Lung (tissue), 17 donors: ENCODE measurements at places on chromosomes 4 and X.

GRCh38 chr4:77959566-77960338, 97.1 kb downstream of the MRPL1 start:
- peak; percentile 84 for DNase-seq
- H3K4me1 ChIP-seq: no peaks in the 10 kb centered on the region

- no peaks in the 10 kb centered on the region for H3K36me3 ChIP-seq
Measured at GRCh38 chrX:104391906-104392305, 137.2 kb upstream of the ESX1 start.

DNA sequence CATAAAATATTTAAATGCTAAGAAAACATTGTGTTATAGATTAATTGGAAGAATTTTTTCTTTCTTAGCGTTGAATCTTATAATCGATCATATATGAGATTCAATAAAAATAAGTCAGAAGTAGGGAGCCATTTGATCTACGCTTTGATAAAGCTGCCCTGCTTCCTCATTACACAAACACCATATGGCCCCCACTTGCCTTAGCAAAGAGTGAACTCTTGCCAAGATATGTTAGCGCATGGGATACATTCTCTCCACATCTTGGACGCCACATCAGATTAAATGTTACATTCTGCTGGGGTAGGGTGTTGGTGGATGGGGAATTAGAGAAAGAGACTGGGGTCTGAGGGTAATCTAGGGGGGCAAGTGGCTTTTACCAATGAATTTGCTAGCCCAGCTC, 207.7 kb upstream of the MID1 start:
- peaks cover 10% of the 10 kb centered on the region for H3K27me3 ChIP-seq
- no peaks in the 10 kb centered on the region for H3K36me3 ChIP-seq
- DNase-seq: no peak
- peaks cover 7% of the 10 kb centered on the region for H3K4me1 ChIP-seq
- H3K4me3 ChIP-seq: no peak overlapping the region
- no peak overlapping the region for H3K27ac ChIP-seq

DNA sequence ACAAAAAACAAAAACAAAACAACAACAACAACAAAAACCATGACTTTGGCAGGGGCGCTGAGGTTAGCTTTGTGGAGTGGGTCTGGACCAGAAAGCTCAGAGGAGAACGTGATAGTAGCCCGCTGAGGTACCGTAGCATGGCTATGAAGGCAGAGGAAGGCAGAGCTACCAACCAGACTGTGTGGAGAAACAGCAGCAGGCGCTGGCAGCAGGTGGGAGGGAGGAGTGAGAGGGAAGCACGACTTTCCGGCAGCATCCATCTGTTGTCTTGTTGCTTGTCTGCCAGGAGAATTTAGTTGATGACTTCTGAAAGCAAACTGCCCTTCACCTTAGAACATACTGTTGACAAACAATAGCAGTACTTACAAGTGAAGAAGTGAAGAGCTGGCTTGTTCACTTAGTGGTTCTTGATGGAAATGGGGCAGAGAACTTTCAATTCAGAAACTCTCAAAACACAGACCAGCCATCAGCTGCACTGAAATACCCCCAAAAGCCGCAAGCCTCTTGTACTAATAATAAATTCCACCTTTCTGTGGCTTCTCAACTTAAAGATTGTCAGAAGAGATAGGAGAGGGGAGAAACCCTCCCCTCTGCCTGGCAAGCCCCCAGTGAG, 447.2 kb downstream of the SLITRK2 start:
- no peaks in the 10 kb centered on the region for H3K4me1 ChIP-seq
- H3K27me3 ChIP-seq: no peaks in the 10 kb centered on the region
- H3K27ac ChIP-seq: no peak overlapping the region
- no peaks in the 10 kb centered on the region for H3K36me3 ChIP-seq

- no peak overlapping the region for H3K4me3 ChIP-seq
- H3K4me1 ChIP-seq: no peaks in the 10 kb centered on the region
- no peak overlapping the region for H3K27ac ChIP-seq
Measured at GRCh38 chr4:174464949-174465348, 57.3 kb downstream of the HPGD start.

GRCh38 chr4:71772592-71772991, 11.3 kb downstream of the GC start:
- H3K27me3 ChIP-seq: no peaks in the 10 kb centered on the region
- no peaks in the 10 kb centered on the region for H3K36me3 ChIP-seq
- H3K4me3 ChIP-seq: no peak overlapping the region
- peak; percentile 23 for DNase-seq

GRCh38 chrX:2751291-2751690, 549 bp upstream of the XG start:
- no peak overlapping the region for H3K4me3 ChIP-seq
- peaks cover 2% of the 10 kb centered on the region for H3K4me1 ChIP-seq
- H3K27me3 ChIP-seq: no peaks in the 10 kb centered on the region

DNA sequence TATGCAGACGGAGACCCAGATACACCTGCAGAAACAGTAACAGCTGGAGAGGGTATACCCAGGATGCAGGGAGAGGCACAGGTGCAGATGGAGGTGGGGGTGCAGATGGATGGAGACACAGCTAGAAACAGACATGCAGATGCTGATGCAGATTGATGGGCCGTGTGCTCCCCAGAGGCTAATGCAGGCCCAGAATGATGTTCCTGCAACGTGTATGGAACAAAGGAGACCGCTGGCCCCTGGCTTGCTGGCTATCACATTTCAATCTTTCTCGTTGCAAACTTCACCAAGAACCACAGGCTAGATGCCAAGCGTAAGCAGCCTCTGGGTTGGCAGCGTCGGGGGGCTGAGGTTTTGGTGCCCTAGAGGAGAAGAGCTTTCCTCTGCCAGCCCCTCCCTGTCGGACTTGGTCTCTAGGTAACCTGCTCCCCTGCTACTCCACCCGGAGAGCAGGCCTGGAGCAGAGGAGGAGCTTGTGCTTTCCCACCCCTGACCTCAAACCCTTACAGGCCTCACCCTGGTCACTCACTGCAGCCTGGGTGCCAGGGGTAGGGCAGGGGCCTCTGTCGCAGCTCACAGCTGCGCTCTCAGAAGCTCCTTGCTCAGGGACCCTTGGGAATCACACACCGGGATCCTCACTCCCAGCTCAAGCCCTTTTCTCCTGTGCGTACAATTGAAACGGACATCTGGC, 69.0 kb upstream of the PSAPL1 start:
- peaks cover 3% of the 10 kb centered on the region for H3K4me1 ChIP-seq
- no peak overlapping the region for H3K27ac ChIP-seq
- no peak overlapping the region for H3K4me3 ChIP-seq
- no peaks in the 10 kb centered on the region for H3K27me3 ChIP-seq
- DNase-seq: no peak

GRCh38 chrX:125769628-125770027, 396.5 kb downstream of the DCAF12L2 start:
- no peaks in the 10 kb centered on the region for H3K4me1 ChIP-seq
- no peak for DNase-seq
- H3K27me3 ChIP-seq: no peaks in the 10 kb centered on the region
- H3K36me3 ChIP-seq: no peaks in the 10 kb centered on the region

DNA sequence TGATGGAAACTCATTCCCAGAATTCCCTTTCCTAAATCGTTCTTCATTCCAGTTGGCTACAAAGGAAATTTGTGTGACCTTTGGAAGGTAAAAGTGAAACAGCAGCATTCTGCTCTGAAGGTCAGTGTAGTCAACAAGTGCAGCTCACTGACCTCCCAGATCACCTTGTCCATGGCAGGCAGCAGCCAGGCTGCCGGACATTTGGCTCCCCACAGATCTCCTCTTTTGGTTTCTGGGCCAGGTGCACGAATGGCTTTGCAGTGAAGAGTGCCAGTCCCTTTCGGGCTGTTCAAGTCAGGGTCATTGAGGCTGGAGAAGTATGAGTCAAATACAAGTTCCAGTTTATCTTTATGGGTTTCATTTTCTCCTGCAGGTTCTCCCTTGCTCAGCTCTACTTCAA, 14.3 kb downstream of the GPRIN3 start:
- no peaks in the 10 kb centered on the region for H3K27me3 ChIP-seq
- no peaks in the 10 kb centered on the region for H3K36me3 ChIP-seq
- peaks cover 2% of the 10 kb centered on the region for H3K4me1 ChIP-seq
- no peak overlapping the region for H3K27ac ChIP-seq
- no peak for DNase-seq

- H3K4me1 ChIP-seq: no peaks in the 10 kb centered on the region
- DNase-seq: no peak
- no peak overlapping the region for H3K27ac ChIP-seq
- no peaks in the 10 kb centered on the region for H3K36me3 ChIP-seq
Measured at GRCh38 chr4:167025670-167026069, 208.6 kb downstream of the SPOCK3 start.

DNA sequence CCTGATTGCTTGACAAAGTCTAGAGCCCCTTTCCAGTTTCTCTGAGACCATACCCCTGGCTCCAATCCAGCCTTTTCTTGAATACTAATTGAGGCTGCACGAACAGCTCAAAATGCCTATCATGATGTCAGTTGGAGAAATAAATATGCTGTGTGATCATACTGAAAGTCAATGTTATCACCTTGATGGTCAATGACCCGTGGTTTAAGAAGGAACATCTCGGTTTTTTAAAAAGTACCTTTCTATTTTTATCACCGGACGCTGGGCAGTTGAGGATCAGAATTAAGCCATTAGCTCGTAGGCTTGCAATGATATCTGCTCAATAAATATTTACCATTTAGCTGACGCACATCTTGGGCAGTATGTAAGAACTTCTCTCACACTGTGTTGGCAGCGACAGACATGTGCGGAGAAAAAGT, 852 bp upstream of the WDR44 start:
- DNase-seq: peak; percentile 20
- no peak overlapping the region for H3K4me3 ChIP-seq
- H3K36me3 ChIP-seq: no peaks in the 10 kb centered on the region
- H3K27me3 ChIP-seq: no peaks in the 10 kb centered on the region
- peak overlapping the region; percentile 75 for H3K27ac ChIP-seq
- peaks cover 4% of the 10 kb centered on the region for H3K4me1 ChIP-seq

GRCh38 chr4:152106781-152107321, 346.0 kb upstream of the GATB start:
- no peak overlapping the region for H3K4me3 ChIP-seq
- H3K4me1 ChIP-seq: peaks cover 2% of the 10 kb centered on the region
- H3K27ac ChIP-seq: peak overlapping the region; percentile 20
- no peaks in the 10 kb centered on the region for H3K36me3 ChIP-seq

- peak; percentile 72 for DNase-seq
- H3K36me3 ChIP-seq: no peaks in the 10 kb centered on the region
- H3K27me3 ChIP-seq: peaks cover 19% of the 10 kb centered on the region
- H3K4me1 ChIP-seq: no peaks in the 10 kb centered on the region
- no peak overlapping the region for H3K4me3 ChIP-seq
- peak overlapping the region; percentile 65 for H3K27ac ChIP-seq
Measured at GRCh38 chrX:100649550-100650356, 5.8 kb downstream of the SRPX2 start.

DNA sequence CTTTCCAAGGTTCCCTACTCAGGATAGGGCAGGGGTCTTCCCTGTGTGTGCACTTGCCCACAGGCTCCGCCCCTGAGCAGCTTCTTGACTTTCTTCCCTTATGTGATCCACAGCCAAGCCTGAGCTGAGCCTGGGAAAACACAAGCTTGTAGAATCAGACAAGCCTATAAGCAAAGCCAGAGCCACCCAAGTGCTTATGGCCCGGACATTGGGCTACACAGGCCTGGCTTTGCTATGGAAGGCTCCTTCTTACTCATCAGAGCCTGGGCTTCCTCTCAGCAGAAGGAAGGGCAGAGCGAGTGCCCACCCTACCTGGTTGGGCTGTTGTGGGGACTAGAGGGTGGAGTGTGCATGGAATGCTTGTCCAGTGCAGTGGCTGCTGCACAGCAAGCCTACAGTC, 1.3 kb upstream of the TNIP2 start:
- H3K27me3 ChIP-seq: no peaks in the 10 kb centered on the region
- no peaks in the 10 kb centered on the region for H3K36me3 ChIP-seq
- H3K27ac ChIP-seq: no peak overlapping the region
- no peak overlapping the region for H3K4me3 ChIP-seq
- DNase-seq: no peak

- no peak for DNase-seq
- H3K27me3 ChIP-seq: no peaks in the 10 kb centered on the region
- H3K4me3 ChIP-seq: no peak overlapping the region
- H3K36me3 ChIP-seq: no peaks in the 10 kb centered on the region
- no peaks in the 10 kb centered on the region for H3K4me1 ChIP-seq
Measured at GRCh38 chrX:13770013-13770535, 35.5 kb downstream of the OFD1 start.
